ENCODE measurements at places on chromosomes 3 and 15.

GRCh38 chr15:68930268-68931022, at the start of gene SPESP1:
Gene SPESP1, plus strand, starts transcription at chr15:68930525. Its CDS starts 129 bp downstream, at chr15:68930654.
- DNase-seq = no peak

DNA sequence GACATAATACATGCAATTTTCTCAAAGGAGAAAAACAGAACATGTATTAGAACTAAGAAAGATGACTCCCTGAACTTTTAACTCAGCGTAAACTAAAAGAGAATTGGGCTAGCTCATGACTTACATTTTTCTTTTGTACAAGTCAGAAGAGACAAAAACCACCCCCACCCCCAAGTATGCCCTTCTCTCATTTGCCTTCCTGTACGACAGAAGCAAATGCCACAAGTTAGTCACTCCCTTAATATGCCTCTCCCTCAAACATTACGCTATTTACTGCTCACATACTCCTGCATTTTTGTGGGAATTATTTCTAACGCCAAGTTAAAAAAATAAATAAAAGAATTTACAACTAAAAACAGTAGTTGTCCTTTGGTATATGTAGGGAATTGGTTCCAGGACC, 22.0 kb downstream of the CPEB1 start:
- DNase-seq = no peak

- no peak for DNase-seq
Observed at GRCh38 chr15:52254391-52254790, 41.2 kb downstream of the MYO5C start.

GRCh38 chr3:158830391-158830790, 28.5 kb downstream of the MFSD1 start:
- DNase-seq = no peak

DNA sequence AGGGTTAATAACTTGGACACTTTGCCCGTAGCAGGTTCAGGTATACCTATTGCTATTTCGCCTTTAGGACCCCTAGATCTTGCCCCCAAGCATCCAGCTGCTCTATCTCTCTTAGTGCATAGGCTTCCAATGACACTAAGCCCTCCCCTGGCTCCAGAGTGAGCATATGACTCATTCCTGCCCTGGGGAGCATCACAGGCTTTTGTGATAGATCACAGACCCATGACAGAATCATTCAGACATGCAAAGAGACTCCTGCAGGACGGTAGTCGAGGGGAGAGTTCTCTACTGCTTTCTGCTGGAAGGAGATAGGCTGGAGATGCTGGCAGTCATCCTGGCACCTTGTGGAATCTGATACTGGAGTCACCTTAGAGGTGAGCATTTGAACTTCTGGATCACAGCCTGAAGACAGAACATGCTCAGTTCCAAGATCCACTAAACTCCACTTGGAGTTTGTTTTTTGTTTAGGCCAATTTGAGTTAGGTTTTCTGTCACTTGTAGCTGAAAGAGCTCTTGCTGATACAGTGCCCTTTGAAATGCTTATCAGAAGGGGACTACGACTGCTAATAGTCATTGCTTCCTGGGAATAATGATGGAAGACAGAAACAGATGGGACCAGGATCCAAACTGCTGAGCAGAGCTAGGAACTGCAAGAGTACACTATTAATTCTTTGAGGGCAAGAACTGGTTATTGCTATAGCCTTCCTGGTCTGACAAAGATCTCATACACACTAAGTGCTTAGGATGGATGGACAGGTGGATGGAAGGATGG, 11.0 kb downstream of the LYSMD2 start:
- DNase-seq = peak; percentile 46

DNA sequence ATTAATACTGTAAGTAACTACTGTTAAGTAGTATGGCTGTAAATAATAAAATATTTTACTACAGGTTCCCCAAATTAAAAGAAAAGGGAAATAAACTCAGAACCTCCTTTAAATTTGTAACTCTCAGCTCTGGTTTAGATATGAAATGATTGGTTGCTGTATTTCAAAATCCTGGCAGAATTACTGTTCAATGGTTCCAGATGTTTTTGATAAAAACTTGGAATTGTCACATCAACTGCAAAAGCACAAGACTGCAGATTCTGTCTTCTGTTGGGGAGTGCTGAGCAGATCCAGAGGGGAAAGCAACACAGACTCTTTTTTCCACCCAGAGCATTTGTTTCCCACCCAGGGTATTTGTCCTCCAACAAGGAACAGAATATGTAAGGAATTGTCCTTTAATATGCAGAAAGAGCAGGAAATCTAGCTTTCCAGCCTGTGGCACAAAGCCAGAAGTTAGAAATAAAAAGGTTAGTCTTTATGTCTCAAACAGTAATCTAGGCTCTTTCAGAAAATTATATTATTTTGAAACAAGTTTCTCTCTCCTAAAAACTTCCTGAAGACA, 178.1 kb downstream of the KLHL25 start:
- no peak for DNase-seq

GRCh38 chr3:5497497-5497896, 310.0 kb downstream of the EDEM1 start:
- no peak for DNase-seq

DNA sequence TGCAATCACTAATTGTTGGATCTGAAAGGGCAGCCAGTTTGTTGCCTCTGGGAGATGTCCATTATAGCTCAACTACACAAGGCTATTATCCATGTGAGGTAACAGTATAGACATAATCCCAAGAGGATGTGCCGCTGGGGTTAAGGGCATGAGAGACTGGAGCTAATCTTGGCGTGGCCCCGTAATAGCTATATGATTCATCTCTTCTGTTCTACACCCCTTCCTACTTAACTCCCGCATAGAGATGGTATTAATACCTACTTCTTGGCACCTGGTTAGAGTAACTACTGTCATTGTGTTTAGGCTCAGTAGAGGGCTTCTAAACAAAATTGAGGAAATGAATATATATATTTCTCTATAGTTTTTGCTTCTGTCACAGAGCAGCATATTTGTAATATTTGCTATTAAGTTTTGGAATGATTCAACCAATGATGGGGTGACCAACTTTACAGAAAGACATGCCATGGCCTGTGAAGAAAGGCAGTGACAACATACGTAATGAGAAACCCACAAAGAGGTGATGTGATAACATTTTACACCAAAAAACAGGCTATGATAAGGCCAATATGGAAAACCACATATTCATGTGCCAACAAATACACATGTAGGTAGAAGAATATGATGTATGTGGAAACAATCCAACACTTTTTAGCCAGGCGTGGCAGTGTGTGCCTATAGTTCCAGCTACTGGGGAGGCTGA, 76.8 kb upstream of the DPH6 start:
- DNase-seq = no peak

DNA sequence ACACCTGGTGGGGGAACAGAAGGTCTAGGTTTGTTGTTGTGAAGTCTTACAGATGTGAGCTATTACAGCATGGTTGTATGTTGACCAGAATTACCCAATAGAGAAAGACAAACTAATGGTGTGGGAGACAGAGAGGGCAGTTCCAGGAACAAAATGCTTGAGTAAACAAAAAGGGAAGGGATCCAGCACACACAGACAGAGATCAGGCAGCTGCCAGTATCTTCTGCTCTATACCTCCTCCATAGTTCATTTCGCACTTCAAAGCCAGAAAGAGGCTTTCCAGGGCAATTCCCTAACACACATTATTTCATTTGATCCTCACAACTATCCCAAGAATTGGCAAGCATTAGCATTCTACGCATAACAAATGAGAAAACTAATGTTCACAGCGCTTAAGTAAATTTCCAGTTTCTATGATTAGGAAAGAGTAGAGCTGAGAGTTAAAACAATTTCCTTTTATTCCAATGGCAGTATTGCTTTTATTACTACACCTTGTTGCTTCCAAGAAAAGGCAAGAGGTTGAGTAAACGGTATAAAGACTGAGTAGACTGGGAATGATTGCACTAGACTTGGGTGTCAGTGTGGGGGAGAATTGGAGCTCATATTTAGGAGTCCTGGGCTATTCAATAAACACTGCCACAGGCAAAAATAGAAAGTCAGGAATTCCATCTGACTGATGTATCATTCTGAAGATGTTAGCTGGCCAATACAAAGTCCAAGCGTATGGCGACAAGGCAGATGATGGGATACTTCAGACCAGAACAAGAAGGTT, 39.7 kb upstream of the ZNF280D start:
- peak; percentile 9 for DNase-seq

DNA sequence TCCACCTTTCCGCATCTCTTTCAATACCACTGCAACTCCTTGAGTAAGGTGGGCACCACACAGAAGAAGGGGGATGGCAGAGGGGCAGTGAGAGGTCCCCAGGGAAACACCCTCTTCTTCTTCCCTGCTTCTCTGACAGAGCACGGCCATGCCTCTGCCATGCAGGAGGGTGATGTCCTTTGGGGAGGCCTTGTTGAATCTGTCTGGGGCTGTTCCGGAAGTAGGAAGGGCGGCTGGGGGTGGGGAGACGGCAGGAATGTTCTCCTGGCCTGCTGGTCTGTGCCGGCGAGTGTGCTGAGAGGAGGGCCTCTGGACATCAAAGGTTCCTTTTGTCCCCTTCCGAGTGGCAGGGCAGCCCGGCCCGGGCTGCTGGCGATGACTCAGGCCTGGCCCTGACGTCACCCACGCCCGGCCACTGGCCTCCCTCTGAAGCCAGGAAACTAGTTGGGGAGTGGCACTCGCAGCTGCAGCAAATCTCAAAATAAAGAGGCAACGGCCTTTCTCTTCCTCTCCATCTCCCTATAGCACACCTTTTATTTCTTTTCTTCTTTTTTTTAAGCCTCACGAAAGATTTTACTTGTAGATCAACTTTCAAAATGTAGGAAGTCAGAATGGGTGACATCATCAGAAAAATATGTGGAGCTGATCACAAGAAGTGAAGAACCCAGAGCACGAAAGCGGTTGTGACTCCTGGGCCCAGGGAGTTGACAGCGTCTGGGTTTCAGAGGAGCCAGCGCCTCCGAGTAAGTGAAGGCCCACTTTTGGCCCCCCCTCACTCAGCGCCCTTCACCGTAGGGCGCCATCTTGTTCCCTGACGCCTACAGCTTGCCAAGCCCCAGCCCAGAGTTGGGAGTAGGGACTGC, at the start of gene ZBTB38:
TSS of gene ZBTB38 (plus strand) at position 443 of the 863 bp plus-strand sequence. CDS start 73,885 bp downstream, outside the sequence.
- peak; percentile 69 for DNase-seq

DNA sequence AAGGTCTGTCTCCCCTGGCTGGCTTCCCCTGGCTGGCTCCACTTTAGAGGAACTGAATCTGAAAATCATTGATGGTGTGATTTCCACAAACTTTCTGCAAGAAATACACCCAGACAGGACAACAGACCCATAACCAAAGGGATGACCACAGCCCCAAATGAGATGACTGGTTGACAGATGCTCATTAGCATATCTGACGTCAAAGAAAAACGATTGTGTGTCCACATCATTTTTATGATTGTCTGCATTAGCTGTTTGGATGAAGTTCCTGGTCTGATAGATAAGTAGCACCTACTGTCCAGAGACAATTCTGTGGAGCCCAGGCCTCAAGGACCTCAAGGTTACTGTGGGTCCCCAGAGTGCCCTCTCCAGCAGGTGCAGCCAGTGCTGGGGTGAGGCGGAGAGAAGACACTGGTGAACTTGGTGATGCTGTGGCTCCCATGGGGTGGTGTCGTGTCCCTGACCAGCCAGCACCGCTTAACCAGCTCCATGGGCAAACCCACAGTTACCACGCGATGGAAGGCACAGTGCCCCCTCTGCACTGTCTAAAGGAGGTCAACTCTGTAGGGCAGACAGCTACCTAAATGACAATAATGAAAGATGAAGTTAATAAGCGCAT, 127.4 kb downstream of the NSMCE3 start:
- DNase-seq = no peak

- no peak for DNase-seq
Observed at GRCh38 chr15:77376770-77377169, 43.1 kb downstream of the PEAK1 start.

GRCh38 chr15:91578511-91578910, 275.0 kb upstream of the SLCO3A1 start:
- no peak for DNase-seq

DNA sequence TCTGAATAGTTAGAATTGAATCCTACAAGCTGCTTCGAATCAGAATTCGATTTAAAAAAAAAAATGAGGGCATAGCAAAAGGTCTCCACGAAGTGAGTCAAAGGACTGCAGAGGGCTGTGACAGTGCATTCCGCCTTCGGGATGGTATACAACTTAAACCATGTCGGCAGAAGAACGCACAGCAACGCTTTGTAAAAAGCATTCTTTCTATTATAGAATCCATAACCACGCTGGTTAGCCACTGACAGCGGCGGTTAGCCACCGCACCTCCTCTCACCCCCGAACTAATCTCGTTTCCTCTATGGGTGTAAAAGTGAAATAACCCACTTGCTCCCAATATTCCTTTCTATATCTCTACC, 664 bp upstream of the PIK3CA start:
- DNase-seq = no peak

GRCh38 chr15:33086500-33087121, 107.9 kb downstream of the FMN1 start:
- no peak for DNase-seq

- DNase-seq = no peak
Observed at GRCh38 chr3:139518926-139519842, 20.4 kb downstream of the RBP1 start.

DNA sequence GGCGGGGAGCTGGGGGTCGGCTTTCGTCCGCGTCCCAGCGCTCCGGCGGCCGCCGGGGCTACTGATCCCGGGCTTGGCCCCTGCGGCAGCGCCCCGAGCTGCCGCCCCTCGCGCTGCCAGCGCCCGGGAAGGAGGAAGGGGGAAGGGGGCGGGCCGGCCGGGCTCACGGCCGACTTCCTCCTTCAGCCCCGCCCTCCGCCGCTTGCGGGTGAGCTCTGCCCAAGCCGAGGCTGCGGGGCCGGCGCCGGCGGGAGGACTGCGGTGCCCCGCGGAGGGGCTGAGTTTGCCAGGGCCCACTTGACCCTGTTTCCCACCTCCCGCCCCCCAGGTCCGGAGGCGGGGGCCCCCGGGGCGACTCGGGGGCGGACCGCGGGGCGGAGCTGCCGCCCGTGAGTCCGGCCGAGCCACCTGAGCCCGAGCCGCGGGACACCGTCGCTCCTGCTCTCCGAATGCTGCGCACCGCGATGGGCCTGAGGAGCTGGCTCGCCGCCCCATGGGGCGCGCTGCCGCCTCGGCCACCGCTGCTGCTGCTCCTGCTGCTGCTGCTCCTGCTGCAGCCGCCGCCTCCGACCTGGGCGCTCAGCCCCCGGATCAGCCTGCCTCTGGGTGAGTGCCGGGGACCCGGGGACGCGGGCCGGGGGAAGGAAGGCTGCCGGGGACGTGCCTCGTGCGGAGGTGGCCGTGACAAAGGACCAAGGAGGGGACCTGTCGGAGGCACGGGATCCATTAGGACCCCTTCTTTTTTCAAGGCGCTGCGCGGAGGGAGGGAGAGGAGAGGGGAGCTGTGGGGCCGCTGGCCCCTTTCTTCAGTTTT, at the start of gene SEMA4B:
TSS of gene SEMA4B (plus strand) at position 201 of the 814 bp plus-strand sequence. CDS start at position 450, 249 bp downstream.
- no peak for DNase-seq

DNA sequence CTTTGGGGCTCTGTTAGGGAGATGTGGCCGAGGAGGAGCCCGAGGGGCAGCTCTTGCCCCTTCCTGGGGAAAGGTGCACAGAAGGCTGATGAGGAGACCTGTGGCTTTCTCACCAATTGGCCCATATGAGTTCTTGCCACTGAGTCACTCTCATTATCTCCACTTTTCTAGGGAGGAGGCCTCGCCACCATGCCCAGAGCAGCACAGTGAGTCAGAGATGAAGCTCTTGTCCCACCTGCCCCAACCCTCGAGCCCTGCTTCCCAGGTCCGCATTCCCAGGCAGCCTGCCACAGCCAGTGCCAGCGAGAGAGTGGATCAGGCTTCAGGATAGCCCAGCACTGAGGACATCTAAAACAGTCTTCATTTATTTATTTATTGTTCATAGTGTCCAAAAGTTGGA, 53.5 kb downstream of the AMOTL2 start:
- DNase-seq = no peak
